Activated CD8-positive, alpha-beta T cell treated with anti-CD3 and anti-CD28 coated beads for 36 hours (primary cell): ENCODE measurements at places on chromosomes 1 and 21. TPM values are rescaled to one million over a fixed set of nuclear protein-coding genes. Genes with fewer than 3 reads are reported as not detected.
A peak's percentile ranks its signal among the peaks of the same experiment; 100 is the strongest.

GRCh38 chr1:41656825-41657500 is 172.5 kb upstream of the EDN2 start:
- H3K27ac ChIP-seq = peak overlapping the region; percentile 83
- peaks cover 80% of the 10 kb centered on the region for H3K4me1 ChIP-seq
- DNase-seq = no peak
- H3K27me3 ChIP-seq = no peaks in the 10 kb centered on the region
- peak overlapping the region; percentile 27 for H3K4me3 ChIP-seq

GRCh38 chr1:201505503-201505890 is 1.4 kb downstream of the CSRP1 start:
- DNase-seq = no peak
- peaks cover 33% of the 10 kb centered on the region for H3K4me1 ChIP-seq
- no peak overlapping the region for H3K27ac ChIP-seq
- no peaks in the 10 kb centered on the region for H3K36me3 ChIP-seq
- H3K27me3 ChIP-seq = no peaks in the 10 kb centered on the region
- peak overlapping the region; percentile 92 for H3K4me3 ChIP-seq

DNA sequence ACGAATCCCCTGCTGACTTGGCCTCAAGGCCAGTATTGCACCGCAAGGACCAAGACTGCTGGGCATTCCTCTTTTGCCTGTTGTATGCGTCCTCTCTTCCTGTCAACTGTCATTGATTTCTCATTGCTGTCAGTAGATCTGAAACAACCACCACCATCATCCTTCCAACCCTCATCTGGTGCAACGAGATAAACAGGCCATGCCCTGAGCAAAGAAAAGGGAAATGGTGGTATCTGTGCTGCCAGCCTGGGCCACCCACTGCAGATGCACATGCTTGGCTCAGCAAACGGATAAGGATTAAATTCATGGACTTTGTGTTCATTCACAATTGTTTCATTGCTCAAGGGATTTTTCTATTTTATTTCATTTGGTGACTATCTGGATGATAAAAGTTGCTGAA is 13.6 kb downstream of the OXCT2 start:
- H3K36me3 ChIP-seq = peaks cover 29% of the 10 kb centered on the region
- DNase-seq = no peak
- H3K27ac ChIP-seq = no peak overlapping the region
- no peaks in the 10 kb centered on the region for H3K4me1 ChIP-seq

C1orf53 gene
- total RNA-seq = 1.2 TPM

GRCh38 chr1:198253668-198254067 is 96.9 kb downstream of the NEK7 start:
- peaks cover 28% of the 10 kb centered on the region for H3K36me3 ChIP-seq
- no peaks in the 10 kb centered on the region for H3K27me3 ChIP-seq
- H3K4me1 ChIP-seq = peaks cover 55% of the 10 kb centered on the region
- H3K27ac ChIP-seq = peak overlapping the region; percentile 85
- no peak overlapping the region for H3K4me3 ChIP-seq

GRCh38 chr1:236287757-236288619 is 6.2 kb upstream of the ERO1B start:
- peaks cover under 1% of the 10 kb centered on the region for H3K27me3 ChIP-seq
- H3K4me1 ChIP-seq = peaks cover 22% of the 10 kb centered on the region
- H3K27ac ChIP-seq = no peak overlapping the region

DNA sequence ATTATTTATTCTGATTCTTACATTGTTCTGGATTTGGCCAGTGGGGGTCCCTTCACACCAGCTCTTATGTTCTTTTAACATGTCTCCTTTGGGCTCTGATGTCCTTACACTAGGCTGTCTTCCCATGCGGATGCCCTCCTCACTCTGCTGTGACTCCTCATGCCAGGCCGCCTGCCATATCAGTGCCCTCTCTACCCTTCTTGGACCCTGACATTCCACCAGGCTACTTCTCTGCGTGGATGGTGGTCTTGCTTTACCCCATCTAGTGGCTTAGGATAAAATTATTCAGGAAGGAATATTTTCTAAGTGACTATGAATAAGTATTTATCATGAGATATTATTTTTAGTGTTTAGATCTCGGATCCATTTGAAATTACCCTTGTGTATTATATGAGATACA is 21.2 kb downstream of the ATF6 start:
- H3K36me3 ChIP-seq = peaks cover 27% of the 10 kb centered on the region
- no peak overlapping the region for H3K27ac ChIP-seq
- DNase-seq = no peak
- peaks cover 2% of the 10 kb centered on the region for H3K4me1 ChIP-seq
- no peak overlapping the region for H3K4me3 ChIP-seq

CD34 gene
- total RNA-seq = 0.04 TPM

- no peak overlapping the region for H3K27ac ChIP-seq
- peaks cover 2% of the 10 kb centered on the region for H3K27me3 ChIP-seq
- H3K4me1 ChIP-seq = no peaks in the 10 kb centered on the region
These were observed 62.8 kb downstream of the MAGI3 start for GRCh38 chr1:113452921-113453770.

IFI6 gene
- 31.6 TPM for total RNA-seq

- no peaks in the 10 kb centered on the region for H3K4me1 ChIP-seq
- H3K27me3 ChIP-seq = no peaks in the 10 kb centered on the region
- H3K36me3 ChIP-seq = no peaks in the 10 kb centered on the region
- H3K27ac ChIP-seq = no peak overlapping the region
These were observed 423.9 kb downstream of the PTBP2 start for GRCh38 chr1:97145321-97145956.

- peaks cover 6% of the 10 kb centered on the region for H3K4me1 ChIP-seq
- H3K36me3 ChIP-seq = no peaks in the 10 kb centered on the region
- peak; percentile 11 for DNase-seq
- peak overlapping the region; percentile 30 for H3K27ac ChIP-seq
- no peaks in the 10 kb centered on the region for H3K27me3 ChIP-seq
- H3K4me3 ChIP-seq = peak overlapping the region; percentile 86
These were observed 30.3 kb downstream of the TEX35 start for GRCh38 chr1:178543290-178543607.

- no peaks in the 10 kb centered on the region for H3K4me1 ChIP-seq
- H3K36me3 ChIP-seq = no peaks in the 10 kb centered on the region
- H3K4me3 ChIP-seq = no peak overlapping the region
- H3K27ac ChIP-seq = no peak overlapping the region
- DNase-seq = no peak
- H3K27me3 ChIP-seq = peaks cover 4% of the 10 kb centered on the region
These were observed 53.2 kb downstream of the LAMC2 start for GRCh38 chr1:183239220-183239742.

DNA sequence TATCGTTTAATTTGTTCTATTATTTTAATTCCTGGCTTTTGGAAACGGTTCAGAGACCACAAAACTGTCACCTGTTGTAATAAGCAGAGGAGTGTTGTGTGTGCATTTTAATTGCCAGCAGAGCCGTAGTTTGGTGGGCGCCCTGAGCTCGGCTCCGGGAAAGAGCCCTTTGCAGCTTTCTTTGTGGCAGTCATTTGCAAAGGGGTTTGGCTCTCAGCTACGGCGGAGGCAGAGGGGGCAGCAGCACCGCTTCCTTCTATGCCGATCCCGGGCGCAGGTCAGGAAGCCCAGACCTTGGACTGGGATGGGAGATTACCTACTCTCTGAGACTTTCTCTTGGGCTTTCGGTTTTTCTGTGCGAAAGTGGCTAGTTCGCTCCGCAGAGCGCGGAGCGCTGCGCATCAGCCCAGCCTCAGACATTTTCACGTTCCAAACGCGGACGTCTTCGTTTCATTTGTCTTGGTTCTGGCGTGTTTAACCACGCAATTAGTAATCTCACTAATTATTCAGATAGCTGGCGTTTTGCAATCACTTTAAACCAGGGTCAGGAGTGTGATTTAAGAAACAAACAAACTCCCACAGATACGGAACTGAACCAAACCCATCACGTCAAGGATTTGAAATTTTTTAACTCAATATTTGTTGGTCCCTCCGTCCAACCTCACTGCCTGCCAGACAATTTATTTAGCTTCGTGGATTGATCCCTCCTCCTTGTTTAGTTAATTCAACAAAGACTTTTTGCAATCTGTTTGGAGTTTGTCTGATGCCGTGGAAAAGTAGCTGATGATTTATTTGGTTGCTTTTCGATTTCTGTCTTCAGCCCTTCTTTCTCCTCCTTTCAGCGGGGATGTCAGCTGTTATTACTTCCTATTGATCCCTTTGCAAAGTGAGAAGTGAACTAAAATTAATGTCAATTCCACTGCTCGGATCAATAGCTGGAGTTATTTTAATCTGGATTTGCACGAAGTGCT is 3.9 kb downstream of the RNF220 start:
- peaks cover 44% of the 10 kb centered on the region for H3K27me3 ChIP-seq
- peaks cover 12% of the 10 kb centered on the region for H3K4me1 ChIP-seq
- peak overlapping the region; percentile 30 for H3K4me3 ChIP-seq
- peak; percentile 27 for DNase-seq
- no peak overlapping the region for H3K27ac ChIP-seq
- no peaks in the 10 kb centered on the region for H3K36me3 ChIP-seq

- H3K4me3 ChIP-seq = no peak overlapping the region
- no peak overlapping the region for H3K27ac ChIP-seq
- peaks cover 46% of the 10 kb centered on the region for H3K27me3 ChIP-seq
- DNase-seq = no peak
- no peaks in the 10 kb centered on the region for H3K36me3 ChIP-seq
These were observed 1.6 kb downstream of the SLC44A3 start for GRCh38 chr1:94821636-94822305.

GRCh38 chr1:186834399-186834958 is 5.7 kb downstream of the PLA2G4A start:
- no peaks in the 10 kb centered on the region for H3K4me1 ChIP-seq
- H3K36me3 ChIP-seq = no peaks in the 10 kb centered on the region
- H3K27me3 ChIP-seq = peaks cover 8% of the 10 kb centered on the region
- no peak overlapping the region for H3K4me3 ChIP-seq
- no peak overlapping the region for H3K27ac ChIP-seq

- H3K27me3 ChIP-seq = peaks cover 2% of the 10 kb centered on the region
- peaks cover 21% of the 10 kb centered on the region for H3K4me1 ChIP-seq
- H3K4me3 ChIP-seq = peak overlapping the region; percentile 73
- peaks cover 15% of the 10 kb centered on the region for H3K36me3 ChIP-seq
- peak overlapping the region; percentile 30 for H3K27ac ChIP-seq
These were observed 5.5 kb downstream of the RNF223 start for GRCh38 chr1:1068517-1069055.

DNA sequence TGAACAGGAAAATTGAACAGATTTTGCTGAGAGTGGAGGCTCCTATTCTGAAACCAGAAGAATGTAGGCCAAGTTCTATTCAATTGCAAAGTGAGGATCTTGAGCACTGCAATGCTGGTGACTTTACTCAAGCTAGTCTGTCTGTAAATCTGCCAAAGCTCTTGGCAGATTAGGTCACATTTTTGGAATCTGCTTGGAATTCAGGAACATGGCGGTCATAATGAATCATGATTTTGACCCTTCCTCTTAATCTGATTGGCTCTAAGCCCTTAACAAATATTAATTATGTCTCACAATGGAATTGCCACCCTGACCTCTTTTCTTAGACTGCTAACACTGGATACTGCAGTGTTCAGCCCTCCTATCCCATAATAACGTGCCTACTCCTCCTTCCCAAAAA is 7.2 kb upstream of the GNG12 start:
- no peaks in the 10 kb centered on the region for H3K4me1 ChIP-seq
- H3K27me3 ChIP-seq = peaks cover 41% of the 10 kb centered on the region
- H3K36me3 ChIP-seq = no peaks in the 10 kb centered on the region
- no peak for DNase-seq
- no peak overlapping the region for H3K4me3 ChIP-seq
- H3K27ac ChIP-seq = no peak overlapping the region

SYT2 gene
- total RNA-seq = not detected

DNA sequence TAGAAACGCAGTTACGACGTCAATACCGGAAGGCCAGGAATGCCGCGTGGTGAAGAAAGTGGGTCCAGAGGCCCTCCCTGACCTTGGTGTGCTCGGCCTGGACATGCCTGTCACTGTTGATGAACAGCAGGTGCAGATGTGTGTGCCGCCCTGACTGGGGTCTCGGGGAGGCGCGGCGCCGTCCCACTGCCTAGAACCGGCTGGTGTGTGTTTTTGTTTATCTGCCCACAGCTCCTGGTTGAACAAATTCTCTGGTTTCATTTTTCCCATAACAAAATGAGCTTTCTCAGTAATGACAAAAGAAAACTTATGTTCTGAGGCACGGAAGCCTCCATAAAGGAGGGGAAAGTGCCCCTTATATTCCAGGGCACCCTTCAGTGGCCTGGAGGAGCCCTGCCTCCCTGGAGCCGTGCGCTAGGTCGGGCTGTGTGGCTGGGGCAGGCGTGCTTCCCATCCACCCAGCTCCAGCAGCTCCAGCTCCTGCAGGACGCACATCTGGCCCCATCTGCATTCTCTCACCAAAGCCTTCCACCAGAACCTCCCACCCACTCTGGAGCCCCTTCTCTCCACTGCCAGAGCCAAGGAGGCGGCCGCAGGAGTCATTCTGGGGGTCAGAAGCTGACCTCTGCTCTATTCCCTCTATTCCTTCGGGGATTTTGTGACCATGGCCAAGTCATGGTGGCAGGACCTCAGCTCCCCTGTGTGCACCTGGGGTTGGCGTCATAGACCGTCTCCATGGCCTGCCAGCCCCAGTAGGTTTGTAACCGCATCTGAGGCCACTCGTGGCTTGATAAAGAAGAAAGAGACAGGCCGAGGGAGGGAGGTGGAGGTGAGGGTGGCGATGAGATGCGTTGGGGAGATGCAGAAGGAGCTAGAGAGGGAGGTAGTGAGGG is 20.1 kb upstream of the COL18A1 start:
- H3K27me3 ChIP-seq = peaks cover 11% of the 10 kb centered on the region
- H3K4me3 ChIP-seq = no peak overlapping the region
- H3K27ac ChIP-seq = no peak overlapping the region
- DNase-seq = no peak
- no peaks in the 10 kb centered on the region for H3K36me3 ChIP-seq

DNA sequence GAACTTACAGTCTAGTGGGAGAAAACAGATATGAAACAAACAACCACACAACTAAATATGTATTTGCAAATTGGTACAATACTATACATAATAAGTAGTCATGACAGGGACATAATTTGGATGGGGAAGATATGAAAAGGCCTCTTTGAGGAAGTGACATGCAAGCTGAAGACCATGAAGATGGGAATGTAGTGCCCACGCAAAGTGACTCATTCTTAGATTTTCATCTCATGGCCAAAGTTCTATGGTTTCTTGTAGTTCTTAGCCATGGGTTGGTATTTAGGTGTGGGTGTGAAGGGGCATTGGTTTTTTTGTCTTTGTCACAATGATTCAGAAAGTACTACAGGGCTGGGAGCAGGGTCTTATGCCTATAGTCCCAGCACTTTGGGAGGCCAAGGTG is 105.4 kb upstream of the FAM78B start:
- no peak for DNase-seq
- H3K4me3 ChIP-seq = no peak overlapping the region
- H3K4me1 ChIP-seq = no peaks in the 10 kb centered on the region
- no peak overlapping the region for H3K27ac ChIP-seq
- no peaks in the 10 kb centered on the region for H3K36me3 ChIP-seq

DNA sequence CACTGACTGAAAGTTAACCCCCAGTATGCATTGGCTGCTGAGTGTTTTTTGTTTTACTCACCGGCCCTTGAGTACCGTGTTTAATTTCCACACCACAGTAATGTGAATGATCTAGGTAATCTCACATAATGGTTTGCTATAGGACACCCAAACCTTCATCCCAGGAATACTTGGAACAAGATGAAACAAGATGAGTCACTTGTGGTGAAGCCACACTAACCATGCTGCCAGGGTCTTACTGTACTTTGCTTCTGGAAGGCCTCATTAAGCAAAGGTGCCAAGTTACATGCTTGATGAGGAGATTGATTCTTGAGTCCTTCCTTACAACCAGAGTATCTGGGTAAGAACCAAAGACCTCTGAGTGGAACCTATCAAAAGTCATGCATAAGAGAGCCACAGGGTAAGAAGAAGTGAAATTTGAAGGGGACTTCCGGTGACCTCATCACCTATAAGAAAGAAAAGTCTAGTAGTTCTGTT is 163.3 kb downstream of the NRIP1 start:
- H3K27ac ChIP-seq = peak overlapping the region; percentile 72
- no peaks in the 10 kb centered on the region for H3K36me3 ChIP-seq
- peaks cover 26% of the 10 kb centered on the region for H3K4me1 ChIP-seq
- peak; percentile 35 for DNase-seq
- no peaks in the 10 kb centered on the region for H3K27me3 ChIP-seq
